ENCODE measurements at places on chromosomes 4 and X.

GRCh38 chr4:5278213-5278612 is 226.9 kb downstream of the STK32B start:
- no peaks in the 10 kb centered on the region for H3K36me3 ChIP-seq
- DNase-seq: no peak
- no peak overlapping the region for H3K4me3 ChIP-seq
- no peaks in the 10 kb centered on the region for H3K4me1 ChIP-seq
- no peak overlapping the region for H3K27ac ChIP-seq
- no peaks in the 10 kb centered on the region for H3K27me3 ChIP-seq

- peaks cover 27% of the 10 kb centered on the region for H3K4me1 ChIP-seq
- no peak overlapping the region for H3K27ac ChIP-seq
- no peak for DNase-seq
Measured at GRCh38 chr4:2742081-2742822, 13.9 kb downstream of the TNIP2 start.

DNA sequence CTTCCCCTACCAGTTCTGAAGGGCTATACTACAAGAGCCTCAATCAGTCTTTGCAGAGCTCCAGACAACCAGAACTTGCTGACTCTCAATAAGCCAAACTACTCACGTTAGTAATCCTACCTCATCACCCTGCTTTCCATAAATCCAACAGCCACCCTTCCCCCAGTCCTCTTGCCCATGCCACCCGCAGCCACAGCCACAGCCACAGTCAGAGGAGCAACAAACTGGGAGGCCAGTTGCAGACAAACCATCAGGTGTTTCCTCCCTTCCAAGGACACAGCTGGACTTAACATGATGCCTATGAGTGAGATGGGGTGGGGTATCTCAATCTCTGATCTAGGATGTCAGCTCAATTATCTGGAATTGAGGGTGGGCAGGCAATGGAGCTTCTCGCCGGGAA is 1.0 kb downstream of the GABRA3 start:
- no peaks in the 10 kb centered on the region for H3K4me1 ChIP-seq
- H3K36me3 ChIP-seq: no peaks in the 10 kb centered on the region
- no peak overlapping the region for H3K4me3 ChIP-seq
- no peak for DNase-seq

DNA sequence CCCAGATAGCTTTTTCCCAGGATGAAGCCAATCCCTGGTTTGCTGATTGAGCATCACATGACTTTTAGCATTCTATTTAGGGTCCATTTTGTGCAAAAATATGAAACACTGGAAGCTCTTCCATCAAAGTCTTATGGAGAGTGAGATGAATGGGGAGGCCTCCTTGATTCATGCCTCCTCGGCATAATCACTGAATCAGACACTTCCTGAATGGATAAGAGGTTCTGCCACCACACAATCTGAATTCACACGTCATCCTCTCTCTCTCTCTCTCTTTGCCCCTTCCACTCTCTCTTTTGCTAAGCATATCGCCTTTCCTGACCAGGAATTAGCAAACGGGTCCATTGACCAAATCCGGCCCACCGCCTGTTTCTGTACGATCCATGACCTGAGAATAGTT is 68.7 kb downstream of the CRMP1 start:
- no peaks in the 10 kb centered on the region for H3K27me3 ChIP-seq
- H3K36me3 ChIP-seq: peaks cover 26% of the 10 kb centered on the region
- no peak overlapping the region for H3K27ac ChIP-seq
- H3K4me1 ChIP-seq: no peaks in the 10 kb centered on the region
- no peak for DNase-seq

DNA sequence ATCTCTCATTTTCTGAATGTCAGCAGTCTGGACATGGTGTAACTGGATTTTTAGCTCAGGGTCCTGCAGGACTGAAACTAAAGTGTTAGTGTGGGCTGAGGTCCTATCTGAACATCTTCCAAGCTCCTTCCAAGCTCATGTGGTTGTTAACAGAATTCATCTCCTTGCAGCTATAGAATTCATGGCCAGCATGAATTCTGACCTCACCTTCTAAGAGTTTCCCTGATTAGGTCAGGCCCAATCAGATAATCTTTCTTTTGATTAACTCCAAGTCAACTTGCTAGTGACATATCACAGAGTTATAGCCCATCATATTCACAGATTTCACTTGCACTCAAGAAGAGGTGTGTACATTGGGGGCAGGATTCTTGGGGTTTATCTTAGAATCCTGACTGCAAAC is 59.5 kb downstream of the LIMCH1 start:
- no peak overlapping the region for H3K27ac ChIP-seq
- H3K4me3 ChIP-seq: no peak overlapping the region
- no peak for DNase-seq
- no peaks in the 10 kb centered on the region for H3K36me3 ChIP-seq
- H3K4me1 ChIP-seq: no peaks in the 10 kb centered on the region

DNA sequence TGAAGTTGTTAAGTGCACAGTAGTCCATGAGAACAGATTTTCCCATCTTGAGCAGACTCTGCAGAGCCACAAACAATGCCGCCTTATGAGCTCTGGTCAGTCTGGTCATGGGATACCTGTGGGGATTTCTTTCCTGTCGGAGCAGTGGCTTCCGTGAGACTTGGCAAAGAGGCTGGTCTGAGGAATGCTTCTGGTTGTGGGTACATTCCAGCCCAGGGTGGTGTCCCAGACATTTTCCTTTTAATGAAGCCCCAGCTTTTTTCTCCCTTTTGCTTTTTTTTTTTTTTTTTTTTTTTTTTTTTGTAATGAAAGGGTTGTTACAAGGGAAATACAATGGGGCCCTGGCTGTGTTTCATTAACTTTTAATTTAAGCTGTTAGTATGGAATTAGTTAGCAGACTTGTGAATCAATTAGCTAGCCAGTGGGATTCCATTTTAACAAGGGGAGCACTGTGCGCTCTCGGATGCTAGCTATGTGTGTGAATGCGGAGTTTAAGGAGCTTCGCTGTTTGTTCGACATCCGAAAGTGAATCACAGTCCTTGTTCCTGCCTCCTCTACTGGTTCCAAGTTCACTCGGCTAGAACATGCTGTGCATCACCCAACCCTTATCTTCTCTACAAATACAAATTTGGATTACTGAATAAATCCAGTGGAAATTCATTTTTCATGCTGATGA is 225.1 kb downstream of the CBR4 start:
- no peak overlapping the region for H3K27ac ChIP-seq
- no peaks in the 10 kb centered on the region for H3K27me3 ChIP-seq
- H3K4me3 ChIP-seq: no peak overlapping the region
- H3K4me1 ChIP-seq: peaks cover 20% of the 10 kb centered on the region
- no peak for DNase-seq

DNA sequence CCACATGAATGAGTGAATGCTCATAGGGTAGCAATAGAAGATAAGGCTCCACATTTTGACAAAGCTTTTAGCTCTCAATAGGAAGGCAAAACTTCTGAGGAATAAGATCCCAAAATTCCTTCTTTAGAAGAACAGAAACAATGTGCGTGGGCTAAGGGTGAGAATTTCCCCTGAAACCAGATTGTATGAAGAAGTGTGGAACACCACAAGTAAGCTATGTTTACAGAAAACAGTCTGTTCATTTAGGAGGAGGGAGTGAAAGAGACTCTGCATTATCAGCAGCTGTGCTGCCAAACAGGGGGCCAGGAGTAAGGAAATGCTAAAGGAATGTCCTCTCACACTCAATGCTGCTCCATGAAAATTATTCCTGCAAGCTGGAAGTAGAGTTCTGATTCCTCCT is 851.6 kb downstream of the CENPC start:
- H3K27ac ChIP-seq: no peak overlapping the region
- no peaks in the 10 kb centered on the region for H3K4me1 ChIP-seq
- no peak overlapping the region for H3K4me3 ChIP-seq
- H3K36me3 ChIP-seq: no peaks in the 10 kb centered on the region
- no peaks in the 10 kb centered on the region for H3K27me3 ChIP-seq

GRCh38 chr4:120921456-120922380 is 808 bp downstream of the PRDM5 start:
- peaks cover 6% of the 10 kb centered on the region for H3K4me1 ChIP-seq
- H3K27me3 ChIP-seq: no peaks in the 10 kb centered on the region
- no peaks in the 10 kb centered on the region for H3K36me3 ChIP-seq

GRCh38 chr4:121277194-121278105 is 103.4 kb downstream of the QRFPR start:
- no peaks in the 10 kb centered on the region for H3K27me3 ChIP-seq
- no peaks in the 10 kb centered on the region for H3K36me3 ChIP-seq
- H3K4me1 ChIP-seq: no peaks in the 10 kb centered on the region
- H3K4me3 ChIP-seq: no peak overlapping the region

DNA sequence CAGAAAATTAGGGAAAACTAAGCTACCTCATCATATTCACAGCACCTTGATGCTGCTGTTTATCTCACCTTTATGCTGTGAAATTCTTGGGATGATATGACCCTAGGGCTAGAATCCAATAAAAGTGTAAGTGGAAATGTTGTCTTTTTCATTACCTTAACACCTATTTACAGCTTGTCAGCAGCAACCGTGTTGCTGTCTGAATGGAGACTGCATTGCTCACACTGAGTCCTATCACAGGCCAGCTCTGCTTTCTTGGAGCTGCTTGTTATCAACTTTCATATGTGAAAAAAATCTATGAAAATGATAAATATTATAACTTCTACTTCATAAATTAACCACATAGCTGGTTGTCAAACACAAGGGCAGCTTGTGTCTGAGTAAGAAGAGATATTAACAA is 789.5 kb downstream of the TECRL start:
- H3K27ac ChIP-seq: no peak overlapping the region
- no peaks in the 10 kb centered on the region for H3K27me3 ChIP-seq

GRCh38 chrX:55201930-55202579 is 18.1 kb upstream of the PAGE5 start:
- H3K27ac ChIP-seq: no peak overlapping the region
- no peaks in the 10 kb centered on the region for H3K4me1 ChIP-seq
- no peak overlapping the region for H3K4me3 ChIP-seq
- no peak for DNase-seq
- H3K36me3 ChIP-seq: no peaks in the 10 kb centered on the region

- no peaks in the 10 kb centered on the region for H3K36me3 ChIP-seq
- no peak for DNase-seq
- H3K27me3 ChIP-seq: no peaks in the 10 kb centered on the region
- no peak overlapping the region for H3K27ac ChIP-seq
- no peaks in the 10 kb centered on the region for H3K4me1 ChIP-seq
Measured at GRCh38 chr4:10198365-10198764, 81.8 kb upstream of the WDR1 start.

DNA sequence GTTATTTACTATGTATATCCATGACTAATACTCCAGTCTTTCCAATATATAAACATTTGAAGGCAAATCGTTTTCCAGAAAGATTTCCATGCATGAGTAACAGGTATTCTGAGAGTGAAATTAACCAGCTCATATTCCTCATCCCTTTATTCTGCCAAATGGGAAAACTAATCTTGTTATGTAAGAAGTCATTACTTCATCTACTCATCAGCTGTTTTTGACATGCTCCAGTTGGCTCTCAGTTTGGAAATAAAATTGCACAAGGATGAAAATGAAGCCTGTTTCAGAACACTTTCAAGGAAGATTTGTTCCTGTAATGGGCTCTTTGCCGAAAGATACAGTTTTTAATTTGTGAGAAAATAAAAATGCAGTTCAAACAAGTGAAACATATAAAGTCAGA is 121.9 kb downstream of the KCTD8 start:
- H3K4me3 ChIP-seq: no peak overlapping the region
- no peaks in the 10 kb centered on the region for H3K27me3 ChIP-seq
- no peak overlapping the region for H3K27ac ChIP-seq
- no peak for DNase-seq
- no peaks in the 10 kb centered on the region for H3K4me1 ChIP-seq
- H3K36me3 ChIP-seq: no peaks in the 10 kb centered on the region

DNA sequence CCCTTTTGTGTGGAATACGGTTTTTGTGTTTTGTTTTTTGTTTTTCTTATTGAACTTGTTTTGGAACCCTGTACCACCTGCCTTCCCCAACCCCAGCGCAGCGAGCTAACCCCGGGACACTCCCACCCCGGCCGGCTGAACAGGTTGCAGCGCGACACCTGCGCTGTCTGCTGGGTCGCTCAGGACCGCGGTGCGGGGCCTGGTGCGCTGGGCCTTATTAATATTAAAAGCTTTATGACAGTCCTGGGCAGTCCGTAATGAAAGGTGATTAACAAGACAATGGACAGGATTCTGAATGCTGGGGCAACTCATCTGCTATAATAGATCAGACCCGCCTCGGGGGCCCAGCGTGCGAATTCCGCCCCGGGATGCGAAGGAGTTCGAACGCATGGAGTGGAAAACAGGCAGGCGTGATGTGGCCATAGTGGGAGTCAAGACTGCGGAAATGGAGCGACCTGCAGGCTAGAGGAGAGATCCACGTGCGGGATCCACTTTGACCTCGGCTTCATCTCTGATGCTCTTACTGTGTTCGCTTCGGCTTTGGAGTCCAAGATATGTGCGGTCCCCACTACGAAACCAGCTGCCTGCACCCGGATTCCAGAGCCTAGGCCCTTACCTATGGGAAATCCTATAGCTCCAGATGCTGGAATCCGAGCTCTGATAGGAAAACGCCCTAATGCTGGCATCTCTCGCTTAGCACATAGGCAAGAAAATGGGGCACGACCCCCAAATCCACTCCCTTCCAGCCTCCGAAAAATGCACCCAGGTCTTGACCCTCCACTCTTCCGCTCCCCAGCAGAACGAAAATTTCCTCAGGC is 69.0 kb upstream of the TMEM33 start:
- H3K4me1 ChIP-seq: no peaks in the 10 kb centered on the region
- H3K36me3 ChIP-seq: no peaks in the 10 kb centered on the region
- H3K4me3 ChIP-seq: no peak overlapping the region
- DNase-seq: no peak
- H3K27ac ChIP-seq: no peak overlapping the region
- H3K27me3 ChIP-seq: peaks cover 49% of the 10 kb centered on the region

DNA sequence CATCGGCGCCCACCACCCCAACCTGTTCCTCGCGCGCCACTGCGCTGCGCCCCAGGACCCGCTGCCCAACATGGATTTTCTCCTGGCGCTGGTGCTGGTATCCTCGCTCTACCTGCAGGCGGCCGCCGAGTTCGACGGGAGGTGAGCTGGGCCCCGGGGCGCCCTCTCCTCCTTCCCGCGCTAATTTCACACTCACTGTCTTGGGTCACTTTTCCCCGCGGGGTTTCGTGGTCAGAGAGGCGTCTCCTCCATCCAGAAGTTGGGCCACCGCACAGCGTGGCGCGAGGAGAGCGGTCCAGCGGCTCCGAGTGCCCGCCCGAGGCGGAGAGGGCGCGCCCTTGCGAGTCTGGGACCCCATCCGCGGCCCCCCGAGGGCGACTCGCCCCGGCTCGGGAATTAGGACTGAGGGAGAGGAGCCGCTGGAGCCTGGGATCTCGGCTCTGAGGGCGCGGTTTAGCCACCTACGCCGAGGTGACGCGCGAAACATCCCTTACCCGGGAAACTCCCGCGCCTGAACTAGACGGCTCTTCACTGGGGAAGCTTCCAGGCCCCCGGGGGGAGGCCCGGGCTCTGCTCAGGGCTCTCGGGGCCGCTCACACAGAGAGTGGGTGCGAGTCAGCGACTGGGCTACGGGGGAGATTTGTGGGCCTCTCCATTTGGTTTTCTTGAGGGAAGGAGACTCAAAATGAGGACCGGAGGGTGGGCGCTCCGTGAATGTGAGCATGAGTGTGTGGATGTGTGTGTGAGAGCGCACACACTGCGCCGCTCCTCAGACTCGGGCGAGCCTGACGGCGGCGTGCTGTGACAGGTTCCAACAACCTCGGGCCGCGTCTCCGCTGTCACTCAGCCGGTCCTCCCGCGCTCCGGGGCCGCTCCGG is 551 bp downstream of the NPNT start:
- H3K4me3 ChIP-seq: peak overlapping the region; percentile 57
- H3K36me3 ChIP-seq: no peaks in the 10 kb centered on the region
- H3K27ac ChIP-seq: no peak overlapping the region
- peaks cover 15% of the 10 kb centered on the region for H3K4me1 ChIP-seq
